ENCODE measurements at places on chromosomes 2 and 18. TPM values are rescaled to one million over a fixed set of nuclear protein-coding genes. Genes with fewer than 3 reads are reported as not detected.
A peak's percentile ranks its signal among the peaks of the same experiment; 100 is the strongest.

DNA sequence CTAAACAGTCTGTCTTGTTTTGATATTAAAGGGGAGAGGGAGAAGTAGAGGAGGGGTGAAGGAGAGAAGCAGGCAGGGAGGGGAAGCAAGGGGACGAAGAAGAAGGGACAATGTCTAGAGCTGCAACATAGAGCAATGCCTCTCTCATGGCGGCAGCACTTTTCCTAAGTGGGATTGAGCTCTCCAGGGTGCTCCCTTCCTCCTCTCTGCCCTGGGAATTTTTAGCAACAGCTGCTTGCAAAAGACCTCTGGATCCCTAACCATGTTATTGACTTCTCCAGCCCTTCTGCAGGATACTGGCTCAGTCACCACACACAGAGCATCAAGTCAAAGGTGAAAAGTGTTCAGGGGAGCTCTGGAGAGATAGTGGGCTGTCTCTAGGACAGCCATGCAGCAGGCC lies 734.9 kb downstream of the EPHA4 start:
- H3K27ac ChIP-seq: no peak overlapping the region
- H3K36me3 ChIP-seq: no peaks in the 10 kb centered on the region
- DNase-seq: no peak
- no peak overlapping the region for H3K4me3 ChIP-seq
- H3K27me3 ChIP-seq: no peaks in the 10 kb centered on the region
- H3K4me1 ChIP-seq: peaks cover 4% of the 10 kb centered on the region

- no peak overlapping the region for H3K4me3 ChIP-seq
- H3K27ac ChIP-seq: no peak overlapping the region
- DNase-seq: no peak
Observed at GRCh38 chr2:5316001-5316490, 376.1 kb upstream of the SOX11 start.

DCDC2C gene
- not detected for total RNA-seq

HIBCH gene
- total RNA-seq: 32.7 TPM

GRCh38 chr2:106982350-106982749 lies 96.4 kb upstream of the ST6GAL2 start:
- no peaks in the 10 kb centered on the region for H3K27me3 ChIP-seq
- H3K27ac ChIP-seq: no peak overlapping the region
- H3K36me3 ChIP-seq: no peaks in the 10 kb centered on the region
- no peaks in the 10 kb centered on the region for H3K4me1 ChIP-seq
- H3K4me3 ChIP-seq: no peak overlapping the region

ZCCHC2 gene
- total RNA-seq: 19.3 TPM

MOCOS gene
- 0.45 TPM for total RNA-seq

DNA sequence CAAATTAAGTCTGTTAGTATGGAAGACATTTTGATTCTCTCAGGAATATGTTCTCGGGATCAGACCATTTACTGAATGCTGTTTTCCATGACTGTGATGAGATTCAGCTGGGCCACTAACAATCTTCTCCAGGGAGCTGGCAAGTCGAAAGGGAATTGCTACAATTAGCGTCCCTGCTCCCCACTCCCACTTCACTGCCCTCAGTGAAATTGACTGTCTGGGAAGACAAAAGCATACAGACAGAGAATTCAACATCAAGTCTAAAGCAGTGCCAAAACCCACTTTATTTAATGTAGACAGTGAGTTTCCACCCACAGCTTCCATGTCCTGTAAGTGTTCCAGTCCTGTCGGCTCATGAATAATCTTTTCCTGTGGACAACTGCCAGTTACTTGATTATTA lies 34.0 kb upstream of the COL3A1 start:
- H3K4me3 ChIP-seq: no peak overlapping the region
- DNase-seq: no peak
- no peaks in the 10 kb centered on the region for H3K4me1 ChIP-seq
- no peaks in the 10 kb centered on the region for H3K36me3 ChIP-seq
- no peaks in the 10 kb centered on the region for H3K27me3 ChIP-seq
- H3K27ac ChIP-seq: no peak overlapping the region

GRCh38 chr2:75065402-75066008 lies 107.1 kb downstream of the POLE4 start:
- no peak overlapping the region for H3K4me3 ChIP-seq
- no peaks in the 10 kb centered on the region for H3K36me3 ChIP-seq
- no peak for DNase-seq
- H3K27ac ChIP-seq: no peak overlapping the region
- H3K27me3 ChIP-seq: no peaks in the 10 kb centered on the region

DNA sequence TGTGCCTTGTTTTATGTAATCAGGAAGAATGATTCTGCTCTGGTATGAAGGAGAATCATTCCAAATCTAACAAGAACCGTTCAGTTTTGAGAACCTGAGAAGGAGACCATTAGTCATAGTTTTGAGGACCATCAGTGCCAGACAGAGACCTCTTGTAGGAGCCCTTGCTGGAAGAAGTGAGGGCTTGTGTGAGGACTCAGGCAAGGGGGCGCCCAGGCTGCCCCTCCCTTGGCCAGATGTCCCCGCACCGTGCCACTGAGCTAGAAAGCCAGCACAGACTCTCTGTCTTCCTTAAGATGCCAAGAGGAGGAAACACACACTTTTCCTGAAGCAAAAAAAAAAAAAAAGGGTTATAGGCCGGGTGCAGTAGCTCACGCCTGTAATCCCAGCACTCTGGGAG lies 55.7 kb upstream of the SLC39A10 start:
- DNase-seq: no peak
- no peaks in the 10 kb centered on the region for H3K27me3 ChIP-seq
- H3K4me3 ChIP-seq: no peak overlapping the region
- H3K36me3 ChIP-seq: no peaks in the 10 kb centered on the region

GRCh38 chr2:37526323-37526722 lies 145.1 kb downstream of the CDC42EP3 start:
- no peak overlapping the region for H3K4me3 ChIP-seq
- no peaks in the 10 kb centered on the region for H3K36me3 ChIP-seq
- peaks cover 25% of the 10 kb centered on the region for H3K4me1 ChIP-seq
- no peak for DNase-seq
- no peaks in the 10 kb centered on the region for H3K27me3 ChIP-seq

DNA sequence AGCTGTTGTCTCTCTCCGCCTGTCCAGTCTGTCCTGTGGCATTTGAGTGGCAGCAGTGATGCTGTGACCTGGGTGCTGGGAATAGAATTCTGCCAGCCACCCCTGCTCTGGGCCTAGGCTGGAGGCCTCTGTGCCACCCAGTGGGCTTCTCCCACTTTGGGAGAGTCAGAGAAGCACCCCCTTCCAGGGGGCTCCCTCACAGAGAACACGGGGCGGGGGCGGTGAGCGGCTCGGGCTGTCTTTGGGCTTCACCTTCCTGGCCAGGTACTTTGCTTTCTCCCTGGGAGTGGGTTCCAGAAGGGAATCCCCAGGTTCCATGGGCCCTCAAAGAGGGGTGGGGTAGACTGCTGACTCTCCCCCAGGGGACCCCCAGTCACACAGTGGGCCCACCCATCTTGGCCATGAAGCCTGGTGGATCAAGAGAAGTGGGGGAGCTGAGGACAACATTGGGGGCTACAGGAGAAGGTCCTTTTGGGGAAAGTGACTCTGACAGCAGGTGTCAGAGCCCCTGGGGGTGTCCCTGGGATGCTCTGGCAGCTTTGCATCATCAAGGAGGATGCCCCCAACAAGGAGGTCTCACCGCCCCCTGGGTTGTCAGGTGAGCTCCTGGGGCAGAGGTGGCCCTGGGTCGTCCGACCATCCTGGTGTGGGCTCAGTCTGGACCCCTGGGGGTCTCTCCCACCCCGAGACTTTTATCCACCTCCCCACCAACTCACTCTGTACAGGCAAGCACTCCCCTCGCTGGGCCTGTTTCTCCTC lies 18.8 kb upstream of the BOK start:
- peaks cover 17% of the 10 kb centered on the region for H3K4me1 ChIP-seq
- no peaks in the 10 kb centered on the region for H3K36me3 ChIP-seq
- no peak for DNase-seq
- H3K4me3 ChIP-seq: no peak overlapping the region
- peaks cover 45% of the 10 kb centered on the region for H3K27me3 ChIP-seq

ANKRD53 gene
- total RNA-seq: not detected

SP9 gene
- total RNA-seq: not detected

- H3K27me3 ChIP-seq: no peaks in the 10 kb centered on the region
- peaks cover 25% of the 10 kb centered on the region for H3K4me1 ChIP-seq
- no peaks in the 10 kb centered on the region for H3K36me3 ChIP-seq
- H3K27ac ChIP-seq: no peak overlapping the region
Observed at GRCh38 chr2:159091976-159092375, 123.5 kb downstream of the TANC1 start.

CXCR1 gene
- 0.45 TPM for total RNA-seq

- H3K27me3 ChIP-seq: peaks cover 11% of the 10 kb centered on the region
- peaks cover 27% of the 10 kb centered on the region for H3K4me1 ChIP-seq
- peak overlapping the region; percentile 76 for H3K4me3 ChIP-seq
- peak; percentile 90 for DNase-seq
- H3K27ac ChIP-seq: no peak overlapping the region
Observed at GRCh38 chr2:104872866-104873688, 19.2 kb downstream of the POU3F3 start.

GRCh38 chr2:39399570-39399969 lies 37.5 kb downstream of the MAP4K3 start:
- no peak for DNase-seq
- H3K27me3 ChIP-seq: no peaks in the 10 kb centered on the region
- peaks cover 33% of the 10 kb centered on the region for H3K4me1 ChIP-seq
- H3K36me3 ChIP-seq: no peaks in the 10 kb centered on the region

DNA sequence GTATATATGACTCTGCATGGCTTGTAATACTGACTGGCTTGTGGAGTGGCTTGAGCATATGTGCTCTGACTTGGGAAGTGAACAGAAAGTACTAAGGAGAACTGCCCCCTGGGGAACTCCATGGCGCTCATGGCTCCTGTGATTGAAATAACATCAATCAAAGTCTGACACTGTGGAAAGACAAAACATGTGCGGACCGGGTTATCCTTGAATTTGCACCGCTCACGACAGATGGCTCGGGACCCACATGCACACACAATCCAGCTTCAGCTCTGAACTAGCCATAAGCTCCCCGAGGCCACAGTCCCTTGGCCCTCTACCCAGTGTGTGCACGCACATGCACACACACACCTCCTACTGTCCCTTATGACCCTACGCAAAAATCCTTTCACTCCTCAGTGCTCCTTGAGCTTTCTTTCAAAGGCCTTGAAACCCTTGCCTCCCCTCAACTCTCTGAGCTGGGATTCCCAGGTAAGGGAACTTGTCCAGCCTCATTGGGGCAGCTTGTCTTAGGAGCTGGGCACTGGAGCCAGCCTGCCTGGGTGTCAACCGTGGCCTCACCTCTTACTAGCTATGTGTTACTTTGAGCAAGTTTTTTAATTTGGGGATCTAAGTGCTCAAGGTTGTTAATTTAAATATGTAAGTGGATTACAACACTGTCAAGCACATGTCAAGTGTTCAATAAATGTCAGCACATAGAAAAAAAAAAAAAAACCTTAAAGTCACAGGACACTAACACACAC lies 43.6 kb downstream of the MRPS5 start:
- no peaks in the 10 kb centered on the region for H3K27me3 ChIP-seq
- H3K4me1 ChIP-seq: peaks cover 12% of the 10 kb centered on the region
- DNase-seq: no peak
- no peak overlapping the region for H3K27ac ChIP-seq
- H3K4me3 ChIP-seq: no peak overlapping the region
- H3K36me3 ChIP-seq: no peaks in the 10 kb centered on the region

PLA2R1 gene
- total RNA-seq: 2.7 TPM

GRCh38 chr2:128195435-128195984 lies 104.5 kb downstream of the UGGT1 start:
- no peak overlapping the region for H3K4me3 ChIP-seq
- peak overlapping the region; percentile 71 for H3K27ac ChIP-seq
- H3K4me1 ChIP-seq: peaks cover 30% of the 10 kb centered on the region
- H3K27me3 ChIP-seq: no peaks in the 10 kb centered on the region

- no peak overlapping the region for H3K27ac ChIP-seq
- no peaks in the 10 kb centered on the region for H3K36me3 ChIP-seq
- H3K4me3 ChIP-seq: no peak overlapping the region
- DNase-seq: no peak
- peaks cover 7% of the 10 kb centered on the region for H3K4me1 ChIP-seq
- no peaks in the 10 kb centered on the region for H3K27me3 ChIP-seq
Observed at GRCh38 chr18:50807176-50807575, 12.6 kb downstream of the MRO start.

- no peaks in the 10 kb centered on the region for H3K4me1 ChIP-seq
- H3K4me3 ChIP-seq: no peak overlapping the region
- DNase-seq: no peak
Observed at GRCh38 chr18:79770826-79771225, 26.9 kb upstream of the KCNG2 start.

GRCh38 chr2:241862775-241863535 lies 4.3 kb upstream of the PDCD1 start:
- H3K27ac ChIP-seq: peak overlapping the region; percentile 33
- DNase-seq: no peak
- H3K4me1 ChIP-seq: peaks cover 31% of the 10 kb centered on the region
- H3K36me3 ChIP-seq: no peaks in the 10 kb centered on the region

DNA sequence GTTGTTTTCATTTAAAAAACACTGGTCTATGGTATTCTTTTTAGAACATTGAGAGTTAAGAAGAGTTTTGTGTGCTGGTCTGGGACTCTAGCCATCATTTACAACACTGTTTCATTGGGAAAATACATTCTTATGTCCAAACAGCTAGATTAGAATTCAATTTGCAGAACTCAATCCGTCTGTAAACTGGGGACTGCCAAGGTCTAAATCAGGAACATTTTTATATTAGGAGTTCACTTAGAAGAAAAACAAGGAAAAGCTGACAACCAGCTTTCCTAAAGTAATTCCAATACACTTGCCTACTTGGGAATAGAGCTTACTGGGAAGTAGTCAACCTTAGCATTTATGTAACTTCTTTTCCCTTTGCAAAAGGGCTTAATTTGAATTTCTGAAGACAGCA lies 91.5 kb upstream of the RNF152 start:
- H3K4me3 ChIP-seq: no peak overlapping the region
- H3K27me3 ChIP-seq: no peaks in the 10 kb centered on the region
- no peaks in the 10 kb centered on the region for H3K4me1 ChIP-seq

DNA sequence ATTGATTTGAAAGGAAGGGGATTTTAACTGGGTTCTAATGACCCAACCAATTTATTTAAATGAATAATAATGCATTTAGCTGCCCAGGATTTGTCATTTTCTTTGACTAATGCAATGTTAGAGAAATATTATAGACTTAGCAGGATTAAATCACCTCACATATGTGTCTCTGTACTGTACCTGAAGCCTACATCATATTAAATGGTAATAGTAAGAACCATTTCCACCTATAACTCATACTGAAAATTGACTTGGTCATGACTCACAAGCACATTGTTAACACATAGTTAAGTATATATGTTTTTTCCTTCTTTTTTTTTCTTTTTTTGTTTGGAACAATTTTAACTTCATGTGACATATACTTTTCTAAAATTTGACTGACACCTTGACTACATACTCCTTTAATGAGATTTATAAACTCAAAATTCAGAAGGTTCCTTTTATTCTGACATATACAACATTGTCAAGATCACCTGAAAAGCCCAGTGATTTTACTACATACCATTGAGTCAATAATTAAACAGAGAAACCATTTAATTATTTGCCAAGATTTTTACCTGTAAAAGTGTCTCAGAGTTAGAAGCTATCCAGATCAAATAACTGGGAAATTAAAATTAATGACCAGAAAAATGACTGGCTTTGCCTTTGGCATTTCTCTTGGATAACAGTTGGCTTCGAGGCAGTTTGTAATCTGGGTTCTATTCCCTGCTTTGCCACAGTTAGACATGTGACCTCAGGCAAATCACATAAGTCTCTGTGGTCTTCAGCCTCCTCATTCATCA lies 58.8 kb upstream of the CDC42EP3 start:
- no peaks in the 10 kb centered on the region for H3K36me3 ChIP-seq
- peaks cover 4% of the 10 kb centered on the region for H3K4me1 ChIP-seq
- H3K27me3 ChIP-seq: no peaks in the 10 kb centered on the region
- no peak for DNase-seq
- H3K4me3 ChIP-seq: no peak overlapping the region

KRTCAP3 gene
- total RNA-seq: 140 TPM

- H3K4me3 ChIP-seq: no peak overlapping the region
- H3K27ac ChIP-seq: no peak overlapping the region
- no peaks in the 10 kb centered on the region for H3K27me3 ChIP-seq
- H3K4me1 ChIP-seq: no peaks in the 10 kb centered on the region
- no peaks in the 10 kb centered on the region for H3K36me3 ChIP-seq
Observed at GRCh38 chr18:53408271-53408670, 816.2 kb downstream of the MBD2 start.
